ENCODE measurements at places on chromosomes 13 and 19. TPM values are rescaled to one million over a fixed set of nuclear protein-coding genes. Genes with fewer than 3 reads are reported as not detected.

POU2F2 gene
- total RNA-seq = 7.6 TPM

ZNF468 gene
- total RNA-seq = 36.3 TPM

F7 gene
- total RNA-seq = 0.21 TPM

C19orf67 gene
- 0.37 TPM for total RNA-seq

TEKTIP1 gene
- 5.8 TPM for total RNA-seq
